PC-9 (cell line): ENCODE measurements at places on chromosomes 2 and 18.

- peak; percentile 22 for DNase-seq
Measured at GRCh38 chr2:170235860-170236679, 58.1 kb downstream of the MYO3B start.

GRCh38 chr2:46410273-46411244, 68.8 kb upstream of the TMEM247 start:
- DNase-seq = no peak

DNA sequence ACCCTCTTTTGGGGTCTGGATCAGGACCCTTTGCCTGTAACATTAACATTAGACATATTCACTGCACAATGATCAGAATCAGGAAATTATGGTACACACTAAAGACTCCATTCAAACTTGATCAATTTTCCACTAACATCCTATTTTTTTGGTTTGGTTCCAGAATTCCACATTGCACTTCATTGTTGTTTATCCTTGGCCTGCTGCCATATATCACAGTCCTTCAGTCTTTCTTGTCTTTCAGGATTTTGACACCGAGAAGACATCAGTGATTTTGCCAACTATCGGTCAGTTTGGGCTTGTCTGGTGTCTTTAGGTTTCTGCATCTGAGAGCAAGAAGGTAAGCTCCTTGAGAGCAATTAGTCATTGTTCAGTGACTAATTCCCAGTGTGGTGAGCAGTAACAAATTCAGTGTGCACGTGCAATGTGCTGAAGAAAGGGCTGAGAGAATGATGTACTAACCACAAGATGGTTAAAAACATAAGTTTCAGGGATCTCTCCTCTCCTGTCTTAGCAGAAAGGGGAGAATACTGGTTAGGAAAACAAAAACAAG, 23.5 kb downstream of the MARCHF4 start:
- no peak for DNase-seq

- peak; percentile 64 for DNase-seq
Measured at GRCh38 chr2:140502951-140503630, 1627.7 kb downstream of the LRP1B start.

DNA sequence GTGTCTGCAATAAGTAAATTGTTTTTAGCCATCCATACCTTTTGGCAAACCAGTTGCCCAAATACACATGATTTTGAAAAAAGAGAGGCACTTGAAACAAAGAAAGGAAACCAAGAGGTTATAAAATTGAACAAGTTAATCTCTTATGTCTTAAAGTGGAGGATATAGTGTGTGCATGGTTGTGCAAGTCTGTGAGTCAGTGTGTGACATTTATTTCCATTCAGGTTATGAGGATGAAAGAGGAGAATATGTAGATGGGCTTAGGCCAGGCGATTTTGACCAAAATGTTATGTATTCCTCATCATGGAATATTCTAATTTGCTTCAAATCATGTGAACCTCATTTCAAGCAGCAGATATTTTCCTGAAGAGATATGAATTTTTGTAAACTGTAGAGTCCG, 123.3 kb downstream of the SETBP1 start:
- no peak for DNase-seq

DNA sequence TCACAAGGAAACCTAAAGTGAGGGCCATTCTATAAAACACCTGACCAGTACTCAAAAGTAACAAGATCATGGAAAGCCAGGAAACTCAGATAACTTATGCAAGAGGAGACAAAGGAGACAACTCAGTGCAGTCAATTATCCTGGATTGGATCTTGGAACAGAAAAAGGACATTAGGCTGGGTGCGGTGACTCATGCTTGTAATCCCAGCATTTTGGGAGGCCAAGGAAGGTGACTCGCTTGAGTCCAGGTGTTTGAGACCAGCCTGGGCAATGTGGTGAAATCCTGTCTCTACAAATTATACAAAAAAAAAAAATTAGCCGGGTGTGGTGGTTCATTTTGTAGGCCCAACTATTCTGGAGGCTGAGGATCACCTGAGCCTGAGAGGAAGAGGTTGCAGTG, 424.5 kb upstream of the SPRED2 start:
- no peak for DNase-seq

GRCh38 chr2:105383432-105384166, 15.3 kb downstream of the FHL2 start:
- no peak for DNase-seq

- no peak for DNase-seq
Measured at GRCh38 chr2:241649404-241649803, 11.9 kb downstream of the ATG4B start.

DNA sequence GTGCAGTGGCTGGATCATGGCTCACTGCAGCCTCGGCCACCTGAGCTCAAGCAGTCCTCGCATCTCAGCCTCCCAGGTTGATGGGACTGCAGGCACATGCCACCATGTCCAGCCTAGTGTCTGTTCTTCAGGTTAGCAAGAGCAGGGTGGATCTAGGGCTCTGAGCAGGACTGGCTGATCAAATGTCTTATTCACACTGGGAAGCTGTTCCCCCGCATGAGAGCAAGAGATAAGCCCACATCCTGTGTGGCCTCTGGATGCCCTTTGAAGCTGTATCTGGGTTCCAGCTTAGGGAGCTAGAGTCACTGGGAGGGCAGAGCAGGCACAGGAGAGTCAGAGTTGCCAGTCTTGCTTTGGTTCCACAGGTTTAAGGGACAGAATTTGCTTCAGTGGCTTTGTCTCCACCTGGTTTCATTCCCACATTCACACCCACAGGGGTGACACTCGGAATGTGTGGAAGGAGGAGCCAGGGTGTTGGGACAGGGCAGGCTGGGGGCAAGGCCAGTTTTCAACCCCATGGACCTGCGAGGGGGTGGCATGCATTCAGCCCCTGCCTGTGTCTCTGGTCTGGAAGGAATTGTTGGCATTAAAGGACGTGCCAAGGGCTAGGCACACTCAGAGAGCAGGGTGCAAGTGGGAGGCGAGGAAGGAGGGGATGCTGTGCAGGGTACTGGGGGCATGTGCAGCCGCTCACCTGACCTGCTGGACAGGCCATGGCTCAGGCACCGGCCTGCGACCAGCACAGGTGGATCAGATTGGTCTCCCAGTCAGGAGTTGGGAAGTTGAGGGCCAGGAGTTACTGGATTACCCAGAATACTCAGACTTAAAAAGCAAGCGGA, 24.5 kb downstream of the PTPN18 start:
- DNase-seq = no peak

- no peak for DNase-seq
Measured at GRCh38 chr2:98915751-98916358, 20.2 kb downstream of the CRACDL start.

DNA sequence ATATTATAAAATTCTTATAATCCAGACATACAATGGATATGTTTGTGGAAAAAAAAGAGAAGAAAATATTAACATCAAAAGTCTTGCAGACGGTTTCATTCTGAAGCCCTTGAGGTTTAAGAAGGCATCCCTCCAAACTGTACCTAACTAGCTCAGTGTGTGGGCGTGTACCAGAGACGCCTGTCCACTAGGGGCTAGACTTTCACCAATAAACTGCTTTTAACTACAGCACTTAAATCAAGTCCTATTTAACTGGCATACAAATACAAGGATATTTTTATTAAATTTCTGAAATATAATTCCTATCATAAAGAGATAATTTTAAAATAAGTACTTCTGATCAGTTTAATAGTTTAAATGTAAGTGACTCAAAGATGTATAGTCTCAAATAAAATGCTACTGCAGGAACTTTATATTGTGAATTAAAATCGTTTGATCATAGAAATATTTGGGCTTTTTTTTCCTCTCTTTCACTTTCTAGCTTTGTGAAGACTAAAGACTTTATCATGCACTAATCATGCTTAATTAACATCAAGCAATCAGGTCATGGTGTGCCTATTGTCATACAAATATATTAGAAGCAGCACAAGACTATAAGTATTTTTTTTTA, 437.7 kb downstream of the SATB2 start:
- no peak for DNase-seq
